Activated naive CD8-positive, alpha-beta T cell treated with anti-CD3 and anti-CD28 coated beads for 36 hours (primary cell): ENCODE measurements at places on chromosomes 4 and X. TPM values are rescaled to one million over a fixed set of nuclear protein-coding genes. Genes with fewer than 3 reads are reported as not detected.

DNA sequence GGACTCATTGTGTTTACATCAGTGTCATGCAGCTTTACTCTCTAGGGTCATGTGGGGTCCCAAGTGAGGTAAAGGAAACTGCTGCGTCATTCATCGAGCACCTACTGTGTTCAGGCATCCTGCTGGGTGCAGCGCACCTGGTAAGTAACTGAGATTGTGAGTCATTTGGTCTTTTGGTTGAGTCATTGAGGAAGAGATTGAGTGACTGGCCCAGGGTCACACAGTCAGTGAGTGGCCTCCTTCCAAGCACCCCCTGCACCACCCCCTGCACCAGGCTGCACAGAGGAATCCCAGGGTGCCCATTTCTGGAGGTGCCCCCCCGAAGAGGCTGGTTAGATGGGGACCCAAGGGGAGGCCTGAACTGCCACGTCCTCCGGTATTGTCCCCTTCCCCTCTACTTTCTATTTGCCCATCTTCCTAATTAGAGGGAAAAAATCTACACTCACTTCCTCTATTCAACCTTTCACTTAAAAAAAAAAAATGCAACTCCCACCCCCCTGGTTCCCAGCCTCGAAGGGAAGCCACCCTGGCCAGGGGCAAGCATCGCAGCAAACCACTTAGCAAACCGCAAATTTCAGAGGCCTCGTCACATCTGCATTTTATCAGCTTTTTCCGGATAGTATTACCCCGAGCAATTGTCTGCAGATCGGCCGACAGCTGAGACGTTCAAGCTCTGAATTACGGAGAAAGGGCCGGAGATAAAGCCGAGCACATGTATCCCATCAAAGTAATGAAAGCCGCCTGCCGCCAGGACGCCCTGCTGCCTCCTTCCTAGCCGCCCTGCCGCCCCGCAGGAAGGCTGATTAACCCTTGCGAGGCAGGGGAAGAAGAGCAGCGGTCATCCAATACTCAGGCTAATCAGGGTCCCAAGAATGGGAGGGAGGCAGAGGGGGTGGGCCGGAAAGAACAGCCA is 96.3 kb upstream of the MSX1 start:
- DNase-seq = peak; percentile 48
- H3K36me3 ChIP-seq = peaks cover 12% of the 10 kb centered on the region
- peaks cover 12% of the 10 kb centered on the region for H3K4me1 ChIP-seq
- H3K27me3 ChIP-seq = peaks cover 6% of the 10 kb centered on the region

- no peak overlapping the region for H3K4me3 ChIP-seq
- no peak for DNase-seq
- H3K27me3 ChIP-seq = no peaks in the 10 kb centered on the region
- H3K27ac ChIP-seq = no peak overlapping the region
- H3K4me1 ChIP-seq = no peaks in the 10 kb centered on the region
Observed at GRCh38 chr4:147581606-147582350, 35.4 kb upstream of the TMEM184C start.

DNA sequence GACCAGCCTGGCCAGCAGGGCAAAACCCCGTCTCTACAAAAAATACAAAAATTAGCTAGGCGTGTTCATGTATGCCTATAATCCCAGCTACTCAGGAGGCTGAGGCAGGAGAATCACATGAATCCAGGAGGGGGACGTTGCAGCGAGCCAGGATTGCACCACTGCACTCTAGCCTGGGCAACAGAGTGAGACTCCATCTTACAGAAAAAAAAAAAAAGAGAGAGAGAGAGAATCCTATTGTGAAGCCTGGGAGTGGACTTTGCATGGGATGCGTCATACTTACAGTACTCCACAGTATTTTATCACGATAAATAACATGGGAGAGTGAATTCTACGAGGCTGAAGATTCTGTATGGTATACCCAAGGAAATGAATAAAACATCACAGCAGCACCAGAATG is 139.6 kb downstream of the AASDH start:
- no peaks in the 10 kb centered on the region for H3K4me1 ChIP-seq
- no peak for DNase-seq
- no peaks in the 10 kb centered on the region for H3K36me3 ChIP-seq
- no peak overlapping the region for H3K27ac ChIP-seq
- H3K4me3 ChIP-seq = no peak overlapping the region

GRCh38 chr4:39631700-39632079 is 7.0 kb downstream of the SMIM14 start:
- no peak overlapping the region for H3K27ac ChIP-seq
- no peak for DNase-seq
- no peaks in the 10 kb centered on the region for H3K27me3 ChIP-seq
- no peaks in the 10 kb centered on the region for H3K36me3 ChIP-seq

- H3K36me3 ChIP-seq = no peaks in the 10 kb centered on the region
- DNase-seq = no peak
- no peak overlapping the region for H3K27ac ChIP-seq
- H3K27me3 ChIP-seq = no peaks in the 10 kb centered on the region
- no peaks in the 10 kb centered on the region for H3K4me1 ChIP-seq
Observed at GRCh38 chrX:130444641-130445336, 43.0 kb downstream of the RBMX2 start.

The CDKL2 gene
- 0.60 TPM for total RNA-seq

The PRKX gene
- 26.0 TPM for total RNA-seq
